Dermis blood vessel endothelial cell (primary cell): ENCODE measurements at places on chromosomes 3 and 15. TPM values are rescaled to one million over a fixed set of nuclear protein-coding genes. Genes with fewer than 3 reads are reported as not detected.

- DNase-seq, result no peak
These were observed 1040.7 kb upstream of the CFAP20DC start for GRCh38 chr3:60090548-60090947.

GRCh38 chr3:178440043-178440442, 96.2 kb upstream of the KCNMB2 start:
- DNase-seq, result no peak

DNA sequence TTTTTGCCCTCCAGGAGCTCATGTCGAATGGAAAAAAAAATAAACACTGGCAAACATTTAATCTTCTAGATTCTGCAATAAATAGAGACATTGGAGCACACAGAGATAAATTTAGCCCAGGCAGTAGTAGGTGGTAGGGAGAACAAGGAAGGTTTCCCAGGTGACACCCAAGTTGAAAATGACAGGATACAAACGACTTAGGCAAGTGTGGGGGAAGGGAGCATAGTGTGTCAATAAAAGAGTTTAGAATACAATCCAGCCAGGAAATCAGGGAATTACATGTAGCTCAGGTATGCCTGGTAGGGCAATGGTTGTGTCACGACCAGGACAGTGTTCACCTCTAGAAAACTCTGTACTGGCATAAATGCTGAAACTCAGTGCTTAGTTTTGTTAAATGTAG, 364.6 kb upstream of the AGTR1 start:
- no peak for DNase-seq

GRCh38 chr15:52331490-52332240, 36.1 kb upstream of the MYO5C start:
- peak; percentile 78 for DNase-seq

- DNase-seq, result no peak
These were observed 267.1 kb downstream of the LRTM1 start for GRCh38 chr3:54660714-54661132.

DNA sequence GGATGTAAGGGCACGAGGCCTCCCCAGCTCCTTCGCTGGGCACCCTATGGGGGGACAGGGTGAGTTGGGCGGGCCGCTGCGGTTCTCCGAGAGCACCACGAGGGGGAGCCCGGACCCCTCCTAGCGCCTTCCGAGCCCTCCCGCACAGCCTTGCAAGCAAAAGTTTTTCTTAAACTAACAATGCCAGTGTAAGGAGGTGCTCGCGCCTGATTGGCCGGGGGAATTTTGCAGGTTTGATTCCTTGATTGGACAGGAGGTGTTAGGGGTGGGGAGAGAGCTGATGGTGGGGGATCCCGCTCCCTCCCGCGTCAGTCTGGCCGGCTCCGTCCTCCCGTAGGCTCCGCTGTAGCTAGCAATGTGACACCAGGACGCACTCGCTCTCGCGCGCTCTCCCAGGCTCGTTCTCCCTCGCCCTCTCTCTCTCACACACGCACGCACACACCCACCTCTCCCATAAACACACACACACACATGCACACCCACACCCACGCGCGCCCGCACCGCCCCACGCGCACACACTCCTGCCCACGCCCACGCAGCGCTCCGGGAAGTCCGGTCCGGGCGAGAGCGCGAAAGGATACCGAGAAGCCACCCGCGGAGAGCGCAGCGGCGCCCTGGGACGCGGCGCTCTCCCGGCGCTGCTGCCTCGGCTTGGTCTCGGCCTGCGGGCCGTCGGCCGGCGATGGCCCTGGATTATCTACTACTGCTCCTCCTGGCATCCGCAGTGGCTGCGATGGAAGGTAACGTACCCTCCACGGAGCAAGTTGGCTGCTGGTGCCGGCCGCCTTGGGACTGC, at the start of gene EPHB1:
EPHB1 (plus strand) TSS at position 311 of the 796 bp plus-strand sequence.
- DNase-seq, result peak; percentile 98

- DNase-seq, result peak; percentile 30
These were observed 117.1 kb upstream of the LIPC start for GRCh38 chr15:58314593-58315216.

DNA sequence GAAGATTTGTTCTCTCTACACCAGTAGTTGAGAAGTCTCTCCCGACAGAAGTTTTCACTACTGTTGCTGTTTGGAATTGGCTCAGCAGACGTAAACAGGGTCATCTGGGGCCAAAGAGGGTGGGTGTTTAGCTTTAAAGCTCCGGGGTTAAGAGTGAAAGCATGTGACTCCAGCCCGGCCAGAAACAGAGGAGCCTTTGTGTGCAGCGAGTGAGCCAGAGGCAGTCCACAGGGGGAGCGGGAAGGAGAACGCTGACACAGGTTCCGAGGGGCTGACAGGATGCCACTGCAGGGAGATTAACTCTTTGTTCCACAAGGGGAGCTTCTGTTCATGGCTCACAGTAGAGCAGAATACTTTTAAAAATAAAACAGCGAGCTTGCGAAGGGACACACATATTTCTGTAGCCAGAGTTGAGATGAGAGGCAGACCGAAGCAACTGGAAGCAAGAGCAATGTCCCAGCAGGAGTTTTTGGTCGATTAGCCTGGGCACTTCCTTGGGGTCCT, 26.9 kb downstream of the BMF start:
- DNase-seq, result peak; percentile 92

DNA sequence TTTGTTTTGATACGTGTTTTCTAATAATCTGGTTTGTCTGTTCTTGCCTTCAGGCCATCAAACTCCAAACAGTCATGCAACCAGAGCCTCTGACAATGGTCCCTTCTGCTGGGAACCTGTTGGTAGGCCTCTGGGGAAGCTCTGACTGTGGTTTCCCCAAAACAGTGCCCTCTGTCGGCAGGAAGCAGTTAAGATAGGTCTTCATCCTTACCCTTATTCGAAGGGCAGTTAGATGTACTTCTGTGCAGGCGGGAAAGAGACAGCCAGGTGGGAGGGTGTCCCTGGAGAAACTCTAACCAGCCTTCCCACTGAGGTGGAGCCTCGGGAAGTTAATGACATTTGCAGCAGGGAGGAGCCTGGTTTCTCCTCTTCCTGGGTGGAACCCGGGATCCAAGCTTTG, 81.6 kb upstream of the CHMP2B start:
- DNase-seq, result no peak

- no peak for DNase-seq
These were observed 69.3 kb upstream of the SLC6A11 start for GRCh38 chr3:10746684-10747083.

- peak; percentile 63 for DNase-seq
These were observed 19.2 kb downstream of the ALDH1A3 start for GRCh38 chr15:100898661-100899462.

- DNase-seq, result no peak
These were observed 3.9 kb upstream of the HHLA2 start for GRCh38 chr3:108292450-108292849.

- DNase-seq, result no peak
These were observed 529.9 kb upstream of the ROBO1 start for GRCh38 chr3:80297720-80298119.

DNA sequence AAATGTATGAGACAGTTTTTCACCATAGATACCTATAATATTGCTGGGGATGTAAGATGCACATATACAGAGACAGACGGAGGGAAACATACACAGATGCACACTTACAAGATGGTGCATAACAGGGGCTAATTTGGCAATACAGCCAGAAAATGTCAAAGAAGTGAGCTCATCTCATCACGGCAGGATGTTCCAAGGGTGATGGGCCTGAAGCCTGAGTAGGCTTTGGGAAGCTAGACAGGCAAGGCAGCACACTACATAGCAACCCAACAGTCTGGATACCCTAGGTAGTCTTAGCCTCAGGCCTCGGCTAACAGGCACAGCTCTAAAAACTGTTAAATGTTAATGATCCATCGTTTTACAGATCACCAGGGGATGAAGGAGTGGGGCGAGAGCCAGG, 148.5 kb downstream of the OSBPL10 start:
- no peak for DNase-seq

DNA sequence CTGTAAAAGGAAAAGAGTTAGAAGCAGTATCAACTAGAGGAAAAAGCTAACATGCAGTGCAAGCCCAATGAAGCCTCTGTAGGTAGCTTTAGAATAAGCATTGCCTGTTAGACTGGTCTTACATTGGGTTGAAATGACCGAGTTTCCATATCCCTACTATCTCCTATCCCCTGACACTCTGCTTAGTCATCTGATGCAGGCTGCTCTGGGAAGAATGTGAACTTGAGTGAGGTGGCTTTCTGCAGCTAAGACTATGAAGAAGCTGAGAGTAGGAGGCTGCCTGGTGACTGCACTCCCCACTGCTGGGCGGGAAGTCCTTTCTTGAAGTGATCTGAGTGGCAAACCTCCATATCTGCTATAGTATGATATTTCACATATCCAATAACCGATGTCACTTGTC, 64.7 kb downstream of the OXSM start:
- DNase-seq, result peak; percentile 19

GRCh38 chr3:183594636-183595035, 39.1 kb upstream of the KLHL6 start:
- DNase-seq, result no peak

DNA sequence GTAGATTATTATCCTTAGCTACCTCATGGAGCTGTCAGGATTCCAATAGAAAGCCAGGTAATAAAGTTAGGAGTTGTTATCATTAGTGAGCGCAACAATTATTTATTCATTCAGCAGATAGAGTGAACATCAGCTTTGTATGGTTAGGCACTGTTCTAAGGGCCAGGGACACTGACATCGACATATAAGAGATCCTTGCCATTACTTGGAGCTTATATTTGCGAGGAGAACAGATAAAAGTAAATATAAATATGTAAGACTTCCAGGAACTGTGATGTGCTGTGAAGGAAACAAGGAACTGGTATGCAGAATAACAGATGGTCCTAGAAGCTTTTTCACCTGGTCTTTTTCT, 473 bp downstream of the LSM3 start:
- no peak for DNase-seq

- no peak for DNase-seq
These were observed 226.2 kb upstream of the ST8SIA2 start for GRCh38 chr15:92167451-92167850.

DNA sequence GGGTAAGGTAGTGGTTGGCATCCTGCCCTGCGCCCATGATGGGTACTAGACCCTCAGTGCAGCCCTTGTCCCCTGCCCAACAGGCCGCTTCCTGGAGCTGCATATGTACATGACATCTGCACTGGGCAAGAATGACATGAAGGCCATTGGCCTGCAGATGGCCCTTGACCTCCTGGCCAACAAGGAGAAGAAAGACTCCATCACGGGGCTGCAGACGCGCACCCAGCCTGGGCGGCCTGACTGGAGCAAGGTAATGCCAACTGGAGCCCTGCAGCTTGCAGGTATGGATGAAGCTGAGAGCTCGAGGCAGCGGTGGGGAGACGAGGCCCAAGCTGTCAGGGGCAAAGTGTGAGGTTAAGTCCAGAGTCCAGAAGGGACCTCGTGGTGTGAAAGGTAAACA, 40.8 kb downstream of the NOX5 start:
- DNase-seq, result no peak

- no peak for DNase-seq
These were observed 177.4 kb upstream of the LINGO1 start for GRCh38 chr15:77810130-77810571.

DNA sequence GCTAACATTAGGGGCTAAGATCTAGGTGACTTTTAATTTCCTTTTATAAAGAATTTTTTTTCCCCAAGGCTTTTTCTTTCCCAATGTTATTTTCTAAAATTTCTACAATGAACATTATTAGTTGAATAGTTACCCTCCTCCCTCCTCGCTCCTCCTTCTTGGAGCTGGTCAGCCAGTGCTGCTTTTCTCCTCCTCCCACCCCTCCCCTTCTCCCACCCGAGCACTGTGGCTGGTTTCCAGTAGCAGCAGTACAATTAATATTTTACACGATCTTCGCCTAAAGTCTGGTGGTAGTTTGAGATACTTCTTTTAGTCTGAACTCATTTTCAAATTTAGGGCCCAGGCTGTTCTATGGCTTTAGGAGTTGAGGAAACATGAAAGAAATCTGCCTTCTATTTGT, 41.6 kb downstream of the EEFSEC start:
- DNase-seq, result no peak

- DNase-seq, result no peak
These were observed 14.5 kb downstream of the ARHGEF26 start for GRCh38 chr3:154135511-154136173.

GRCh38 chr3:40173227-40173721, 136.2 kb upstream of the EIF1B start:
- DNase-seq, result peak; percentile 78

DNA sequence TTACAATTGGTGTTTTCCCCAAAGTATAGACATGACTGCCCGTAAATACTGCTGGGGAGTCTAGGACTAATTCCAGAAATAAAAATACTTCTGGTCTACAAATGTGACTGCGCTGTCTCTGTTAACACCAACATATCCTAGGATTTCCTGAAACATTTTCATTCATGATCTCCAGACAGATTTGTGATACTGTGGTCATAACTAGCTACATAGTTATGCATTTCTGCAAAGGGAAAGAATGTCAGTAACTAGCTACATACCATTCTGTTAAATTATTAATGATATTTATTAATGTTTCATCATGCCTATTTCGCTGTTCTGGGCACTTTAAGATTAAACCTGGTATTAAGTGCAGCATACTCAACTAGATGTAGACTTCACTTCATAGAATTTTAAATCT, 33.3 kb downstream of the SETD5 start:
- no peak for DNase-seq

DNA sequence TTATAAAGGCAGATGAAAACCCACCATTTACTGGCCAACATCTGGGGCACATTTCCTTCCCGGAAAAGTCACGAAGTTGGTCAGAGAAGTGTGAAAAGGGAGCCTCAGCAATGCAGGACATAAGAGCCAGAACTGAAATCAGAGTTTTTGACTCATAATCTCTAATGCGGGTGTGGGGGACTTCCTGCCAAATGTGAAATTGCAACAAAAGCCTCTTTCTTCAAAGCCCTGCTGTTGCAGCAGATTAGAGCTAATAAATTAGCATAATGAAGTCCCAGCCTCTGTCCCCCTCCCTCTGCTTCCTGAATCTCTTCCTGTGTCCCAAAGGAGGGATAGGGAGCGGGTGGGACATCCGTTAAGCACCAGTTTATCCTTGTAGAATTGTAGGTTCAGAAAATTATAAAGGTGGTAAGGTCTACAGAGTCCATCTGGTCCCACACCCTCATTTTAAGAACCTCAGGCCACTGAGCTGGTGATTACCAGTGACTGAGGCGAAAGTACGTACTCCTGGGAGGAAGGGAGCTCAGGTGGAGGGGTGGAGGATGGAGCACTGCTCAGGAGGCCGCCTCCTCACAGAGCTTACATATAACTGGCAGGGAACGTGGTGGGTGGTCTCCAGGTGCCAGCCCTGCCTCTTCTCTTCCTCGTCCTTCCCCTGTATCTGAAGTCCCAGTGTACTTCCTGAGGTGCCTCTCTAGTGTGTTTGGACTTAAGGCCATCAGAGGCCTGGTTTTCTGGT, 35.0 kb downstream of the ST6GAL1 start:
- peak; percentile 23 for DNase-seq

DNA sequence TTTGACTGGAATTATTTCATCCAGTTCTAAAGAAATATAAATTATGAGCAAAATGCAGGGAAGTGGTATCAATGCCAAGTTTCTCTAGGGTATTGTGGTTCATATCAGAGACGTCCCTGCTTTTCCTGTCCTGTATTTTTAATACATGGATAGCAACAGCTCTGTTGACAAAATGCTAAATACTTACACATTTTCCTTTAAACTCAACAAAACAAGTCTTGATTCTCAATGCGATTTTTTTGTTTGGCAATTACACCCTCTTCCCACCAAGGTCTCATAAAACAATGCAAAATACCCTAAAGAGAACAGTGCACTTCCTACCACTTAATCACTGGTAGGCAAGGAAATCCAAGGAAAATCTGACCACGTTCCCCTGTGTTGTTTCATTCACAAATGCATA, 120.0 kb downstream of the DUT start:
- peak; percentile 92 for DNase-seq

SCN11A gene
- under 0.01 TPM in 1 of 2 replicates, not detected in the other for total RNA-seq

FBXW12 gene
- total RNA-seq, result not detected in 2 replicates

SPINT1 gene
- total RNA-seq, result 1.2 and 3.7 TPM in 2 replicates

GOLGA8O gene
- total RNA-seq, result 0.09 and 0.51 TPM in 2 replicates

HTR3C gene
- total RNA-seq, result 0.19 TPM in 1 of 2 replicates, not detected in the other

CLDN18 gene
- total RNA-seq, result not detected in 2 replicates

C15orf62 gene
- total RNA-seq, result 1.0 and 2.1 TPM in 2 replicates

GJD2 gene
- not detected in 2 replicates for total RNA-seq
